Stimulated activated CD8-positive, alpha-beta memory T cell treated with anti-CD3 and anti-CD28 coated beads, Interleukin-2, amount 100 ng/mL, for 1 hour (primary cell): ENCODE measurements at places on chromosomes 13 and 19.

- DNase-seq, result no peak
Observed at GRCh38 chr19:44303320-44303719, 1.5 kb downstream of the ZNF235 start.

- no peak for DNase-seq
Observed at GRCh38 chr13:44148159-44148914, 225.3 kb upstream of the SERP2 start.

GRCh38 chr19:10927730-10928562, 493 bp downstream of the YIPF2 start:
- no peak for DNase-seq

DNA sequence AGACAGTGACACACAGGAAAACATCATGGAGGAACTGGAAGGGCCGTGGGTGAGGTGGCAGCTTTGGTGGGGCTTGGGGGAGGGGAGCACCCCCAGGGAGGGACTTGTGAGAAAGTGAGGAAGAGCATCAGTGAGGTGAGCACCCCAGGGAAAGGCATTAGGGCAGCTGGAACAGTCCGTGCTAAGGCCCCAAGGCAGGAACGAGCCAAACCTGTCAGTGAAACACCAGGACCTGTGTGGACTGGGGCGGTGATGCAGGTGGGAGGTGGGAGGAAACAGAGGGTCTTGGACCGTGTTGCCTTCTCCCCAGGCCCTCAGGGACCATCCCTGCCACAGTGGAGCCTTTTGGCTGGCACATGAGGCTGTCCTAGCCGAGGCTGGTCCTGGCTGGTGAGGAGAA, 17.3 kb upstream of the SLC7A10 start:
- DNase-seq, result no peak

DNA sequence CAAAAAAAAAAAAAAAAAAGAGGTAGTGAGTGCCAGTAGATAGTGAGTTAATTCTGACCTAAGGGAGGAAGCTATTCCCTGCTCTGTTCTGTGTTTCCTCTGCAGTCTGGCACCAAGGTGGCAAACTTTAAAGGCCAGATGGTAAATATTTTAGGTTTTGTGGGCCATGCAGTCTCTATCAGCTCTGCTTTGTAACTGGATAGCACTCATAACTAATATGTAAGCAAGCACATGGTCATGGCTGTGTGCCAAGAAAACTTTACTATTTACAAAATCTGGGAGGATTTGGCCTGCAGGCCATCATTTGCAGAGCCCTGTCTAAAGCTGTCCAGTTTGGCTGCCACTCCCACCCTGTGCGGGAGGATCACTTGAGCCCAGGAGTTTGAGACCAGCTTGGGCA, 4.3 kb downstream of the PIN1 start:
- no peak for DNase-seq
